ENCODE measurements at places on chromosomes 4 and X.

DNA sequence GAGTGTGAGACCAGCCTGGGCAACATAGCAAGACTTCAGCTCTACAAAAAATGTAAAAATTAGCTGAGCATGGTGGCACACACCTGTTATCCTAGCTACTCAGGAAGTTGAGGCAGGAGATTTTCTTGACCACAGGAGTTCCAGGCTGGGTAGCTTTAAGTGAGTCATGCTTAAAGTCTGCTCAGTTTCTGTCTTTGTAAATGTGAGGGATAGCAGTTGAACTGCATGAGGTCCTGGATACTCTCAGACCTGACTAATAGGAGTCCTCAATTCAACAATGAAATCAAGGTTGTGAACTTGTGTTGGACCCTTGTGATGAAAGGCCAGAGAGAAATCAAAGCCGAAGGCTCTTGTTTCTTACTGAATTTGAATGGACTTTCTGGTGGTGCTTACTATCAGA, 45.2 kb downstream of the STARD8 start:
- DNase-seq, result no peak

DNA sequence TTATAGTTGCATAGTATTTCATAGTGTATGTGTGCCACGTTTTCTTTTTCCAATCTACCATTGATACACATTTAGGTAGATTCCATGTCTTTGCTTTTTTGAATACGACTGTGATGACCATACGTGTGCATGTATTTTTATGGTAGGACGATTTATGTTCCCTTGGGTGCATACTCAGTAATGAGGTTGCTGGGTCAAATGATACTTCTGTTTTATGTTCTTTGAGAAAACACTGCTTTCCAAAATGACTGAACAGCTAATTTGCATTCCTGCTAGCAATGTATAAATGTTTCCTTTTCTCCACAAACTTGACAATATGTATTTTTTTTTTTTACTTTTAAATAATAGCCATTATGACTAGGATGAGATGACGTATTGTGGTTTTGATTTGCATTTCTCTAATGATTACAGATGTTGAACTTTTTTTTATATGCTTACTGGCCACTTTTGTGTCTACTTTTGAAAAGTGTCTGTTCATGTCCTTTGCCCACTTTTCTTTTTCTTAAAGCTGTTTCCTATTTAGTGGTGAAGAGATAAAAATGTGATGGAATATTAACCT, 969.5 kb upstream of the NDST4 start:
- no peak for DNase-seq

DNA sequence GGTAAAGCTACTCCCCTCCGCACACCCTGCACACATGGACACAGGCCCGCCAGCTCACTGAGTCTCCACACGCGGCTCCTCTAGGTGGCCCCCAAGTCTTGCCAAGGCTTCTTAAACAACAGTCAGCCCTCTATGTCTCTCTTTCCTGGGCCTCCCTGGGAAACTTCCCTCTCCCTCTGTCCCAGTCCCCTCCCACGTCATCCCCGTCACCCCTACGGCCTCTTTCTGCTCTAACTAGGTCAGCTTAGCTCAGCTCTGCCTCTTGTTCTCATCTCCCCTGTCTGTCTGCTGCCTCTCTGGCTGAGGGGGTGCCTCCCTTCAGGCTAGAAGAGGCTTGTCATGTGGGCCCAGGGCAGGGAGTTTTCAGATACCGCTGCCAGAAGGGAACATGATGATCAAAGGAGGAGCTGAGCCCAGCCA, 38.8 kb downstream of the SEPTIN6 start:
- no peak for DNase-seq

- no peak for DNase-seq
Measured at GRCh38 chr4:56737666-56738065, 56.6 kb upstream of the HOPX start.

GRCh38 chrX:18410038-18410437, 15.4 kb upstream of the CDKL5 start:
- DNase-seq, result no peak

DNA sequence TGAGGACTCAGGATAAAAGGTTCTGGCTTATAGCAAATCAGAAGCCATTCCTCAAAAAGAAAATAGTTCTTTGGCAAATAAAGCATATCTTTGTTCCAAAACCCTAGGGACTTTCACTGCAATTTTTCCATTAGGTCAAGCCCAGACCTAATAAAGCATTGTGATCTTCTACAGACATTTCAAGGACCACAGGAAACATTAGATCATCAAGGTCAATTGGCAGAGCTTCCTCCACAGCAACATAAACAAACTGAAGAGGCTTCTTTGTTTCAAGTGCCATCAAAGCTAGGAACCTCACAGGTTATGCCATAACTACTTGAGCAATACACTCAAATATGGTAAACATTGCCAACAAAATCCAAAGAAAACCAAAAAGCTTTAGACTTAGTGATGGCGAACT, 144.9 kb downstream of the ANXA5 start:
- no peak for DNase-seq

GRCh38 chr4:14247767-14248166, 620.2 kb upstream of the BOD1L1 start:
- no peak for DNase-seq

- no peak for DNase-seq
Measured at GRCh38 chr4:140807491-140808252, 51.5 kb upstream of the TBC1D9 start.

All from GM18507 (cell line).